ENCODE measurements at places on chromosomes 3 and 15.

- DNase-seq: no peak
Measured at GRCh38 chr15:29048011-29048410, 162.2 kb downstream of the APBA2 start.

- DNase-seq: no peak
Measured at GRCh38 chr3:188315553-188315952, 161.6 kb downstream of the LPP start.

DNA sequence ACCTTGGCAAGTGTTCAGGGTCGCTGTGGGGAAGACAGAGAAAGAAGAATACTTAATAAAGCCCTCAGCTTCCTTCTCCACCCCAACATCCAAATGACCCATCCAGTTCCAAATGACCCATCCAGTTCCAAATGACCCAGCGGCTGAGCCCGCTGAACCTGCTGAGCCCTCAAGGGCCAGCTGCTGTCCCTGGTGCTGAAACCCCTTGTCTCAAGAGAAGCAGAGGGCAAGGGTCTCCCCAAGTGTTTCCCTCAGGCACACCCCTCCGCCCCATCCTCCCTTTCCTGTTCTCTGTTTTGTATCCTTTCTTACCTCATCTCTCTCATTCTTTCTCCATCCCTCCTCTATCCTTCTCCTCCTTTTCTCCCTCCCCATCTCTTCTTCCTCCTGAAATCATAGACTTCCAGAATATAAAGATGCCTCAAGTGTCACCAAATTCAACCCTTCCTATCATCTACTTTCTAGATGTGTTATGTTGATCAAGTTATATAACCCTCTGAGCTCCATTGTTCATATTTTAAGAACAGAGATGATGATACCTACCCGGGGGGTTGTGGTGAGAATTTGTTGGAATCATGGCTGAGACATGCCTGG is 29.0 kb downstream of the CCDC33 start:
- no peak for DNase-seq

DNA sequence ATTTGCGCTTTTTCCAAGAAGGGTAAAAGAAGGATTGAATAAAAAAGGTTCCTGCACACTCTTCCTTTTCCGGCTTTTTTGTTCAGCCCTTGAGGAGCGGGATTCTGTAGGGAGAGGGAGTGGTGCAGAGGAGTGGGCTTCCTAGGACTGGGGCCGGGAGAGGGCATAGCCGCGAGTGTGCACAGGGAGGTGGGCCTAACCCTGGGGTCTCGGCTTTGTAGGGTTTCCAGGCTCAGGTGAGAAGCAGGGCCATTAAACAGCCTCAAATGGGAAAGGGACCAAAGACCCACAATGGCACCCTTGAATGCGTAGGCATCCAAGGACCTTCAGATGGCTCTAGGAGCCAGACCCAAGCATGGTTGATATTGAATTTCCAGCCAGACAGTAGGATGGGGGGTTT is 35.4 kb upstream of the RAB6B start:
- no peak for DNase-seq

- DNase-seq: peak; percentile 83
Measured at GRCh38 chr3:113626503-113627371, 69.7 kb downstream of the USF3 start.

DNA sequence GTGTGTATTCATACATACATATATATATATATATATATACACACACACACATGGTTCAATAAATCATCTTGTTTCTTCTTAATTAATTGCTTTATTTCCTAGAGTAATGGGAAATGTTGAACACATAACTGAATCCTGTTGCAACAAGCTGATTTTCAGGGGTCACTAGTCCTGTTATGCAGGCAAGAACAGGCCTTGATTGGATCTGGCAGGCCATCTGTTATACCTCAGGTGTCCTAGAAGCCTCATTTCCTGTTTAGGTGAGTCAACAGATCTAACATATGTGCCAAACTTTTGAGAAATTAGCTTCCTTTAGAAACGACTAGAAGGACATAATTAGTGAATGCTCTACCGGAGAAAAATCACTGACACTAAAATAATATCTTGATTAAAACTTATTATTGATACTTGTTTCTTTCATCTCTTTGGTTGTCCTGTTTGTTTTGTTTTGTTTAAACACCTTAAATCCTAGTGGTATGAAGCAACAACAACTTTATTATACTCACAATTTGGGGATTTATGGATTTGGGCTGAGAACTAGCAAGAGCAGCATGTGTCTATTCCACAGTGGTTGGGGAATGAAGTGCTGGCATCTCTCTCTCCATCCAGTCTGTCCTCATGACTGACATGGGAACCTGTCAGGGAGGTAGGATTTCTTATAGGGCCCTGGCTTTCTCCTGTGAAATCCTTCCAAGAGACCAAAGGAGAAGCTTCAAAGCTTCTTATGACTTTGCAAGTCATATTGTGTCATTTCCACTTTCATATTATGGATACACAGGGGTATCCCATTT is 552.6 kb downstream of the NSUN3 start:
- DNase-seq: no peak

- no peak for DNase-seq
Measured at GRCh38 chr15:93506646-93507045, 417.6 kb upstream of the RGMA start.

DNA sequence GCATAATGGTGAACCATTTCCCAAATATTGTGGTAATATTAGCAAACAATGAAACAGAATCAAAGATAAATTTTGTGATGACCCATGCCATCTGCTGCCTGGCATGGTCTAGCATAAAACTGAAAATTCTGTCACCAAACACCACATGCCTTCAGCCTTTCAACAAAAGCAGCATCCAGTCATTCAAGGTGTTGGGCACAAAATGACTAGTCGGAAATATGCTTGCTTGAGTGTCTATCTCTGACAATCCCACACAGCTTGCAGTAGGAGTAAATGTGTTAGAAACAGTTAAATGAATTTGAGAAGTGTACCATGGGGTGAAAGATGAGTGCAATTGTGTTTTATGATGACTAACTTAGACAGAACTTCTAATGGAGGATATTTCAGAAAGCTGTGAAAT is 61.7 kb upstream of the CDIN1 start:
- DNase-seq: no peak

DNA sequence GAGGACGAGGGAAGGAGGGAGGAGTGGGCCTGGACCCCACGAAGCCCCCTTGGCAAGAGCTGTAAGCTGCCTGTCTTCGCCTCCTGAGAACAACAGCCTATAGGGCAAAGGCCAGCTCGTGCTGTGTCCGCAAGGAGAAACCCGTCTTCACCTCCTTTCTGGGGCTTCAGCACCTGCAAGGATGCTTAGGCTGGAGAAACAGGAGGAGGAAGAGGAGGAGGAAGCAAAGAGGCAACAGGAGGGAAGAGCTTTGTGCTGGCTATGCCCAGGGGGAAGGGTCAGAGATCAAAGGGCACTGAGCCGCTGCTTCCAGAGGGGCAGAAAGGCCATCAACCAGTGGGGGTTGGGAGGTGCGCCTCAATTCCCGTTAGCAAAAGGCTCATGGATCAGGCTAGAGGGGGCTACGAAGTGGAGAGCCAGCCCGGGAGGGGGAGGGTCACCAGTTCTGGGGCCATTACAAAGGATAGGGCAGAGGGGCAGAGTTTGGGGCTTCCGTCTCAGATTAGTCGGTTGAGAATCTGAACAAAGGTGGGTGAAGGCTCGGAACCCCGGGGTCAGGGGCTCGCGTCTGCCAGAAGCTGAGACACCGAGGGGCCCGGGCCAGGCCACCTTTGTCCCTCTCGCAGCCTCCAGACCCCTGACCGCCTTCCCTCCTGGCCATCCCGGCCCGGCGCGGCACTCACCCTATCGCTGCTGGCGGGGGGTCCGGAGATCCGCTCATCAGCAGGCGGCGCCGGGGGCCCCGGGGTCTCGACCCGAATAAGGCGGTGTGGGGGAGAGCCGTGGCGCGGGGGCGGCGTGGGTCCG is 792 bp downstream of the SHF start:
- DNase-seq: no peak

GRCh38 chr3:41207355-41207754 is 8.1 kb downstream of the CTNNB1 start:
- DNase-seq: no peak

DNA sequence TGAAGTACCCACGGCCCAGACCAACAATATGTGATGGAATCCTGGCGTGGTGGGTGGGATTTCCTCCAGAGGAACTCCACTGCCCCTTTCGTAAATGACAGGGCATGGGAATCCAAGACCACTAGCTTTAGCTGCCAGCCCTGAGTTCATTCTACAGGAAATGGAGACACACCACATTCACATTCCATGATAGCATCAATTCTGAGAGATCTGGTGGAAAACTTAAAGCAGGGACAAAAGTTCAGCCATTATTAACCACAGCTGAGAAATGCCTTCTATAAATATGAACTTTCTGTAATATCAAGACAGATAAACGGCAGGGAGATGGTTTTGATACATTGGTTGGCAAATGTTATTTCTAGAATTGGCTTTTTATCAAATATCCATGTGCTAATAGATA is 98.2 kb downstream of the FBN1 start:
- DNase-seq: no peak

DNA sequence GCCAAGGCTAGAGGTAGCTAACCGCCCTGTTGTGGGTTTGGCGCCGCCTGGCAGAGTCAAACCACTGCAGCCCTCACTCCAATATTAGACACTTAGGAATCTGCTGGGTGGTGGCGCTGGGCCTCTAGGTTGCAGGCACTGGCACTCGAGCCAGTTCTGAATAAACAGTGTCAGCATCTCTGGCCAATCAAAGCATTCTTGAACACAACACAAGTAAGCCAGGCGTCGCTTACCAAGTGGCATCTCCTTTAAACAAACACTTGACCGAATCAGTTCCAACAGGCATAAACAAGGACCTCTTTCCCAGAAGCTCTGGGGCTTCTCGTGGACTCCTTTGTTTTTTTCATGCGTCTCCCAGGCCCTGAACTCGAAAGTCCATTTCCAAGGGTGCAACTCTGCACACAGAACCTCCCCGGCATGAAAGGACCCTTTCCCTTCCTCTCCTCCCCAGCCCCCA is 82.3 kb downstream of the LRIG1 start:
- peak; percentile 90 for DNase-seq

DNA sequence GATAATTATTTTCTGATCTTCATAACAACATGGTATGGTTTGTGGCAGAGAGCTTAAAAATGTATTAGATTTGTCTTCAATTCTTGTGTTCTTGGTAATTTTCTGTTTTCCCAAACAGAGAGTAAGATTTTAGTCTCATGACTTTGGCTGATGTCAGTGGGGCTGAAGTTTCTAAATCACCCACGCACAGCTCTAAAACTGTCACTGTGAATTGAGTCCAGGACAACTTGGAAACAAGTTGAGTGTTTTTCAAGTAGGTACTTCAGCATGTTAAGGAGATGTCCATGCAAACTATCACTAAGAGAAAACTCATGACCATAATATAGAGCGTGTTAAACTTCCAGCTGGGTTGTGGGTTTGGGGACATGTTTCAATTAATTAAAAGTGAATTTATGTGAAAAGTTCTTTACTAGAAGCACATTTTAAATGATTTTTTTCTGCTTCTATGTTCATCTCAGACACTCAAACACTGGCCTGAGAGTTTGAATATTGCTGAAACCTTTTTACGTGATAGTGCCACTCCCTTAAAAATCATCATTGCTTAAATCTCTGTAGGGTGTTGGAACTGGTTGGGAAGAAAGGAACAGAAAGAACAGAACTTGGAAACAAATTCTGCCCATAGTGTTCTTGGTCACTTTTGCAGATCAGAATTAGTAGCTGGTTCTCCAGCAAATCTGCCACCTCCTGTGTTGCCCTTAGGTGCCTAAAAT is 89.8 kb downstream of the KLHL25 start:
- DNase-seq: no peak

GRCh38 chr3:130741946-130742610 is 4.6 kb downstream of the PIK3R4 start:
- no peak for DNase-seq

- DNase-seq: no peak
Measured at GRCh38 chr15:92690395-92690794, 34.8 kb upstream of the FAM174B start.

DNA sequence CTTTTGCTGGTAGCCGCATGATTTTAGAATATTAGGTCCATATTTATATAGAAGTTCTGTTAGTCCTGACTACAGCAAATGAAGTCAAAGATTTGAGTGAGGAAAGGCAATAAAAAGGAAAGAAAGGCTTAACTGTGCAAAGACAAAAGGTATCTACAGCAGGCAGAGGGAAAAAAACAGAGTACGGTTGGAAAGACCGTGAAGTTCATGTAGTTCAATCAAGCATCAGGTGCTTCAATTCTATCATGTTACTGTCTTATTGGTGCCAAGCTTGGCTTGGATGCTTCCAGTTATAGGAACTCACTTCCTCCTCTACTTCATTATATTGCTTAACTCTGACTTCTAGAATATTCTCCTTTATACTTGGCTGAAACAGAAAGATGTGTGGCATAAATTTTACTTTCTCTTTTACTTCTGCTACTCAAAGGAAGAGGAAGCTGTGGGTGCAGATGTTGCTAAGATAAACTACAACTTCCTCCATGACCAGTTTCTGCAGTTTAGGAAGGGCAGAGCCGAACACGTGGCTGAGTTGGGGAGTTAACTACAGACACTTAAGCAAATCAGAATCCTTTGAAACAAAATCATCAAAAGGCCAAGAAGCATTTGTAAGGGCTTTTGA is 72.6 kb upstream of the ZBED2 start:
- peak; percentile 76 for DNase-seq

GRCh38 chr15:98241032-98241554 is 280.6 kb downstream of the ARRDC4 start:
- DNase-seq: no peak

- DNase-seq: no peak
Measured at GRCh38 chr3:104447681-104448080, 919.0 kb upstream of the ALCAM start.

GRCh38 chr3:143165211-143165610 is 45.6 kb downstream of the CHST2 start:
- DNase-seq: no peak
